ENCODE measurements at places on chromosomes 7 and 10.

DNA sequence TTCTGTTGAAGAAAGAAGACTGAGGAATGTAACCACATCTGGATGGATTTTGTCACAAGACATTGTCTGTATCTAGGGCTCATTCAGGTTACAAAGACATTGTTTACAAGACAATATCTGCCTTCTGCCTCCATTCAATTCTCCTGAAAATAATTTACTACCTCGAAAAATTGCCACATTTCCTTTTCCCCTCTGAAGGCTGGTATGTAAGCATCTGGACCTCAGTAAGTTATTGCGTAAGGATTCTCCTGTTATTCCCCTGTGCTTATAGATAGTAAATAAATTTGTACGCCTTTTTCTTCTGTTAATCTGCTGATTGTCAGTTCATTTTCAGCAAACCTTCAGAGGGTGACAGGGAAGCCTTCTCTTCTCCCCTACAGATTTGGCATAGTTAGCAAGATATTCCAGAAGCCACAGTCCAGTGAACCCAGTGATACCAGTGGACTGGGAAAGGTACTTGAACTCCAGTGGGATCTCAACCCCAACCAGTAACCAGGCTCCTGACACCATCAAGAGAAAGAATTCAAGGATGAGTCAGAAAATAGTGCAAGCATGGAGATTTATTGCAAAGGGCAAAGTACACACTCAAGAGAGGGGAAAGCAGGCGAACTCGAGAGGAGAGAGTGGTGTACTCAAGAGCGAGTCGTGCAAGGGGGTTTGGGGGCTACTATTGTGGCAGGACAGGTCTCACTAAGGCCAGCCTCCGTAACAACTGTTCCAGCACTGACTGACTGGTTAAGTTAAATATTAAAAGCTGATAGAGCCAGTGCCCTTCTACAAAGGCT, 706.9 kb upstream of the GHITM start:
- DNase-seq, result no peak

DNA sequence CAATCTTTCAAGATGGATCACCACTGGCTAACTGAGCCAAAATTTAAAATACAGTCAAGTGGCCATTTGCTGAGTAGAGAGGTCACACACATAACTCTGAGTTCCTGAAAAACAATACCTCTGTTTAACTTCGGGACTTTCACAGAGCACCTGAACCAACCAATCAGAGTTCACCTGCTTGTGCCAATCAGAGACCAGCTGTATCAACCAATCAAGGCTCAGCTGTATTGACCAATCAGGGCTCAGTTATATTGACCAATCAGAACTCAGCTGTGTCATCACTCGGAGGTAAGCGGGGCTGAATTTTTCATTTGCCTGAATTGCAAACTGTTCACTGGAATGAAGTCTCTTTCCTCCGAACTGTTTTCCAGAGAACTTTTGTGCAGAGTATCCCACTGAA, 10.0 kb upstream of the CPXM2 start:
- no peak for DNase-seq

GRCh38 chr10:76946270-76946669, 691.3 kb downstream of the KCNMA1 start:
- DNase-seq, result no peak

DNA sequence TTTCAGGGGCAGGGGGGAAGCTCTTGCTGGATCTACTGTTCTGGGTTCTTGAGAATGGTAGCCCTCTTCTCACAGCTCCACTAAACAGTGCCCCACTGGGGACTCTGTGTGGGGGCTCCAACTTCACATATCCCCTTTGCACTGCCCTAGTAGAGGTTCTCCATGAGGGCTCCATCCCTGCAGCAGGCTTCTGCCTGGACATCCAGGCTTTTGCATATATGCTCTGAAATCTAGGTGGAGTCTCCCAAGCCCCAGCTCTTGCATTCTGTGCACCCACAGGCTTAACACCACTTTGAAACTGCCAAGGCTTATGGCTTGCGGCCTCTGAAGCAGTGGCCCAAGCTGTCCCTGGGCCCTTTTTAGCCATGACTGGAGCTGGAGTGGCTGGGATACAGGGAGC, 150.7 kb downstream of the LRMDA start:
- no peak for DNase-seq

GRCh38 chr10:84395581-84395980, 67.2 kb downstream of the CCSER2 start:
- no peak for DNase-seq

DNA sequence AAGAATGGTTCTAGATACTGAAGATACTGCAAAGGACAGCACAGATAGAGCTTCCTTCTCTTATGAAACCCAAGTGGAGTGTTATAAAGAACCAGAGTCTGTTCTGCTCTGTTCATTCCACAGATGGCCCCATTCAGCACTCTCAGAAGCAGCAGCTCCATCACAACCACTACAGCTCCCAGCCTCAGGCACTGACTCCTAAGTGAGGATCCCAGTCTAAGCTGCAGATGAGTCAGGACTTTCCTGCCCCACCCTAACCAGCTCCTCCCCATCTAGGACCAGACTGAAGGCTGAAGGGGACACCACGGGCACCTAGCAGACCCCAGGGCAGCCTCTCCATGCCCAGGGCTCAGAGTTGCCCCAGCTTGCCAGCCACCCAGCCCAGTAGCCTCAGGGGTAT, 379.8 kb downstream of the GRID1 start:
- no peak for DNase-seq

DNA sequence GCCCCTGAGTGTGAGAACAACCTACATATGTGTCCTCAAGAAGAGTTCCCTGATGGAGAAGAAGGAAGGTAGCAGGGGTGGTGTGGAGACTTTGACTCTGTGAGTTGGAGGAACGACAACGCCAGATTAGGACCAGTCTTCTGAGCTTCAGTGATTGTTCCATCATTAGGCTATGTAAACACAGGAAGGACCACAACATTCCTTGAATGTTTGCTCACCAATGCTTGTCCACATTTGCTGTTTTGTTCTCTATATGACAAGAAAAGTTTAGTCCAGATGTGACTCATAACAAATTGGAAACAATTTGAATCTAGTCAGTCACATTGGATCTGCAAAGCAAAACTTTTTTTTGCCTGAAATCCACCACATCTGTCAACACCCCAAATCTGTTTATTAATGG, 62.7 kb downstream of the ENTPD1 start:
- no peak for DNase-seq

DNA sequence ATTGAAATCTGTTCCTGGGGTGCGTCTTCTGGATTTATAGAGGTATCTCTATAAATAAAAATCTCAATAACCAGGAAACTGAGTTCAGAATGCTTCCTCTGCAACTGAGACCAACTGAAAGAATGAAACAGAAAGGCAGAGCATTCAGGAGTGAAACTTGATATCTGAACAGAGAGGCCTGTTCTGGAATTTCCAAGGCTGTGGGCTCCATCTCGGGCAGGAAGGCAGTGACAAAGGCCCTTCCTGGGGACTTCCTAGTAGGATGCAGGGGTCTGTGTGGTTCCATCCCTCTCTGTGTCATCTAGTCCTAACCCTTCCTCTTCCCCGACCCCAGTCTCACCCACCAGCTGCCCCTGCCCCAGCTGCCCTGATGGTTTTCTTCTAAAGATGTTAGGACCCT, 52.0 kb downstream of the JCAD start:
- no peak for DNase-seq

DNA sequence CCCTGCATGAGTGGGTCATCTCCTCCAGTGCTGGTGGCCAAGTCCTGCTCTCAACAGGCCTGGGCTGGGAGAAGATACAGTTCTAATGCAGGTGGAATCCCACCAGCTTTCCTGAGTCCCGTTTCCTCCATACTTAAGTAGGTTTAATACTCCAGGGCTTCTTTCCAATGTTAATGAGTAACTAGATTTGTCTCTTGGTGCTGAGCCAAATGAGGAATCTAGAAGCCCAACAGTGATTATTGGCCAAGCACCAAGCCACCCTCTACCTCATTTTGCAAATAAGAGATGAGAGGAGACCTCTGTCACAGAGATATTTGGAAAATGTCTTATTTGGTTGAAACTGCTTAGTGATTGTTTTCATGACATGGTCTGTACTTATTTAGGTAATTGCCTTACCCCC, 37.1 kb downstream of the STARD3NL start:
- no peak for DNase-seq

GRCh38 chr10:22252224-22252800, 34.5 kb upstream of the EBLN1 start:
- peak; percentile 72 for DNase-seq

- DNase-seq, result no peak
Measured at GRCh38 chr10:65660006-65660405, 1265.8 kb upstream of the LRRTM3 start.

GRCh38 chr7:47304727-47305719, 276.9 kb downstream of the TNS3 start:
- no peak for DNase-seq

- DNase-seq, result no peak
Measured at GRCh38 chr7:33733870-33734650, 171.3 kb upstream of the BMPER start.

- DNase-seq, result no peak
Measured at GRCh38 chr7:28203508-28204240, 23.1 kb upstream of the JAZF1 start.

GRCh38 chr10:20672741-20673140, 224.4 kb downstream of the NEBL start:
- no peak for DNase-seq

DNA sequence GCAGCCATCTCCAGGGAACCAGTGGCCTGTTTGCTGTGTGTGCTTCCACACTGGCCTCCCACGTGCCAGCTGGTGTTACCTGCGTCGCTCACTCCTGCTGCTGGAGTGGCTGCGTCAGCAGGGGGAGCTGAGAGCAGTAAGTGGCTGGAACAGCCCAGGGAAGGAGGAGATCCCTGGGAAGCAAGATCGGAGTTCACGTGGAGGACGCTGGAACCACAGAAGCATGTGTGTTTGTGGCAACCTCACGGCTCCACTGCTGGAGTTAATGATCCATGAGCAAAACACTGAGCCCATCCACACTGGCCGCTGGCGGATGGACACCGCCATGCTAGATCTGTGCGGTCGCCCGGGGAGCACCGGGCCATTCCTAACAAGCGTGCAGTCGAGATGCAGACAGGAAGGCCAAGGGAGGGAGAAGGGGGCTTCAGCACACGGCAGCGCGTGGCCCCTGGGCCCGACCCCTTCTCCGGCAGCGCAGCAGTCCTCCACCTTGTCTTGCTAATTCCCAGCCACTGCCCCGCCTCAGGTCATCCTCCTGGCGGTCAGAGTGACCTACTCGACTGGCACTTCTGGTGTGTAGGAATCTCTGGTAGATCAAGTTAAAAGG, 68.5 kb upstream of the EEPD1 start:
- DNase-seq, result no peak

GRCh38 chr7:26681819-26682418, 182.5 kb downstream of the SKAP2 start:
- no peak for DNase-seq

GRCh38 chr10:47254611-47255010, 45.4 kb upstream of the GDF10 start:
- no peak for DNase-seq

DNA sequence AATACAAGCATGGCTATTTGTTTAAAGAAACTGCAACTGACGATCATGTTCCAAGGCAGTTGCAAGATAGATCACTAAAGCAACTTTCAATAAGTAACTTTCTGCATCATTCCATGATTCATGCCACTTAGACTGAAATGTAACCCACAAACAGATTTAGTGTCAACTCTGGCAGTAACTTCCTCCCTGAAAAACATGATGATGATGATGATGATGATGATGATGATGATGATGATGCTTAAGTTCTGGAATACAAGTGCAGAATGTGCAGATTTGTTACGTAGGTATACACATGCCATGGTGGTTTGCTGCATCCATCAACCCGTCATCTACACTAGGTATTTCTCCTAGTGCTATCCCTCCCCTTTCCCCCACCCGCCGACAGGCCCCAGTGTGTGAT, 754.7 kb downstream of the INHBA start:
- DNase-seq, result no peak

DNA sequence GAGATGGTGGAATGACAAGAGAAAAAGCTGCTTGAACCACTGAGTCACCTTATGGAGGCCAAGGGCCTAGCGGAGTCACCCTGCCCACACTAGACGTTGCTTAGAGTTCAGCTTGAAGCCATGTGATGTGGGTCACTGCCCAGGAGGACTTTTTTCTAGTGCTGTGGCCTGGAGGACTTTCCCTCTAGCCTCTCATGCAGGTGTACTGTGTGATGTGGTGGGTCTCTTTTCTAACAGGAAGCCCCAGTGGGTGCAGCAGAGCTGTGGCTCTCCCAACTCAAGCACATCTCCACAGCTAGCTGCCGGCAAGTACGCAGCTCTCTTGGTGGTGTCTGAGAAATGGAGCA, 13.6 kb downstream of the POR start:
- no peak for DNase-seq

DNA sequence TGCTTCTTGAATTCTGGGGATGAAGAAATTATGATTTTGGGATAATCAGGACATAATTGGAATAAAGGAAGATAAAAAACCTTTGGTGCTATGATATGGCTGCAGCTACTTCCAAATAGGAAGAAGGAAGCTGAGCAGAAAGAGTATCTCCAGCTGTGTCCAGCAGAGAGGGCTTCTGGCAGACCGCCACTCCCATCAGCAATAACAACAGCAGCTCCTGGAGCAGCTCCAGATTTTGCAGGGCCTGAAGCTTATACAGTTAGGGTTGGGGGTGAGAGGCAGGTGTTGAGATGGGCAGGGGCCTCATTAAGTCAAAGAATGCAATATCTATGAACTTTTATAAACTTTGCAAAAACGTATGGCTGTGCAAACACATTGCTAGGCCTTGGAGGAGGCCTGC, 62.3 kb downstream of the C10orf120 start:
- no peak for DNase-seq

GRCh38 chr7:105744258-105744657, 132.1 kb downstream of the ATXN7L1 start:
- no peak for DNase-seq

GRCh38 chr10:6145166-6145987, 56.5 kb downstream of the RBM17 start:
- DNase-seq, result no peak

DNA sequence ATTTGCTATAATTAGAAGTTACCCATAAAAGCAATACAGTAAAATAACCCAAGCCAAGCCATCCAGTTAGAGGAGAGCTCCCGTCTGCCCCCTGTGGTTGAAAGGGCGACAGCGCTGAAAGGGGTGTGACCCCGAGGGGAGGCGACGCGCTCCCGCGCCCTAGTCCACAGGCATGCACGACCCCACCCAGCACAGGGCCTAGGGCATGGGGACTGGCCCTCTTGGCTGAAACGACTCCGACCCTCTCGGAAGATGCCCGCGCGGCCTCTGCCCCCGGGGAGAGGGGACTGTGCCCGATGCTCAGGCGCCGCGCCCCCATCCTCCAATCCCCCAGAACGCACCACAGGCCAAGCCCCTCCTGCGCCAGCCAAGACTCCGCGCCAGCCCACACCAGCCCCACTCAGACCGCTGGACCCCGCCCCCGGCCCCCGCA, 64.0 kb downstream of the CSGALNACT2 start:
- no peak for DNase-seq
